ENCODE measurements at places on chromosomes 1 and 21.

GRCh38 chr1:151405187-151405951 lies 6.0 kb downstream of the PSMB4 start:
- DNase-seq: no peak

GRCh38 chr1:43925846-43926245 lies 7.8 kb upstream of the ARTN start:
- no peak for DNase-seq

DNA sequence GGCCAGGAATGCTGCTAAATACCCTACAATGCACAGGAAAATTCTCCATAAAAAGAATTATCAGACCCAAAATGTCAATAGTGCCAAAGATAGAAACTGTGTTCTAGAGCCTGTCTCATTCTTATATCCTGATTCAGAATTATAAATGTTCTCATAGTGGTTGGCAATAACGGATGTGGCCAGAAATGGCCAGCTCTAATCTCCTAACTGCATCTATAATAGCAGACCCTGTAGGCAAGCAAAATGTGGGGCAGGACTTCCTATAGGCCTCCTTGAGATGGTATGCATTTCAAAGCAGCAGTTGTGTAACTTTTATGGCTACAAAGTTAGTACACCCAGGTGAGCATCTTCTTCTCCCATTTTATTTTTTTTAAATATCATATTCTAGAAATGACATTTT lies 95.9 kb upstream of the SGIP1 start:
- no peak for DNase-seq

DNA sequence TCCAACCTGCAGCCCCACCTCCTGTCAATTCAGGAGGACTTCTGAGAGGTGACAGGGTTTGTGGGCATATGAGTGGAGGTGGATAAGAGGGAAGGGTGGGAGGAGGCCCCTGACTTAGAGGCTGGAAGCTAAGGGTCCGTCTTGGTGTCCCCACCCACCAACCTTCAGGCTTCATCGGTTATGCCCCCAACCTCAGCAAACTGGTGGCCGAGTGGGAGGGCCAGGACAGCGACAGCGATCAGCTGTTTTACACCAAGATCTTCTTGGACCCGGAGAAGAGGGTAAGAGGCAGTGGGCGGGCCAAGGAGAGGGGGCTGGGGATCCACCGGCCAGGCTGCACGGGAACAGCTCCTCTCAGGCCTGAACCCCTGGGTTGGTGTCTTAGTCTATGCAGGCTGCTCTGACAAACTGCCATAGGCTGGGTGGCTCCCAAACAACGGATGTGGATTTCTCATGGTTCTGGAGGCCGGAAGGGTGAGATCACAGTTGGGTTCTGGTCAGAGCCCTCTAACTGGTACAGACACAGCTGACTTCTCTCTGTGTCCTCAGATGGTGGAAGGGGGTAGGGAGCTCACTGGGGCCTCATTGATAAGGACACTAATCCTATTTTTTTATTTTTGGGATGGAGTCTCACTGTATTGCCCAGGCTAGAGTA lies 18.1 kb downstream of the PLOD1 start:
- DNase-seq: no peak
